ENCODE measurements at places on chromosomes 11 and 22.

DNA sequence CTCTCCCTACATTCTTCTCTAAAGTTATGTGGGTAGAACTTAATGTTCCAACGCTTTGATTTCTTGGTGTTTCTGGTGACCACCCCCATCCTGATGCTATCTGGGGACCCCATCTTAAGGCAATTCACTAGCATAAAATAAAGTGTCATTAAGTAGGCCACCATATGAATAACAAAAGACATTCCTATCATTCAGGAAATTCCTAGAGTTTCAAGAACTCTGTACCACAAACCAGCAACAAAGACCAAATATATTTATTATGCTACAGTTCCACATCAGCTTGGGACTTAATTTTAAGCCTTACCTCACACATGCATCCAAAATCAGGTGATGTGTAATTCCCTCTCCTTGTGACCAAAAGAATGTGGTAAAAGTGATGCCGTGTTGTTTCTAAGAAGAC is 254.6 kb upstream of the LRRC4C start:
- DNase-seq = no peak

DNA sequence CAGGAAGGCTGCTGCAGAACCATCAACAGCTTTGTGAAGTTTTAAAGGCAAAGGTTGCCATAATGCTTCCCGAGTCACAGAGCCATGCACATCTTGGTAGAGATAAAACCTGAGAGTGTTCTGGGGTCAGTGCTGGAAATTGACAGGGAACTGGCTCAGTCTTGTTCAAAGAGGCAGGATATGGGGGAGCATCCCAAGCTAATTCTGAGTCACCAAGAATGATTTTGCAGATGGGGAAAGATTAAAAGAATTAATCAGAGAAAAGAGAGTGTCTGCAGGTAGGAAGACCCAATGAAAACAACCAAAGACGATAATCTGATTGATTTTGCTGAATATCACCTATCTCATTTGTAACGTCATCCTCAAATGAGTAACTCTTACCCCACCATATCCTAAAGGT is 99.9 kb upstream of the CD44 start:
- no peak for DNase-seq

DNA sequence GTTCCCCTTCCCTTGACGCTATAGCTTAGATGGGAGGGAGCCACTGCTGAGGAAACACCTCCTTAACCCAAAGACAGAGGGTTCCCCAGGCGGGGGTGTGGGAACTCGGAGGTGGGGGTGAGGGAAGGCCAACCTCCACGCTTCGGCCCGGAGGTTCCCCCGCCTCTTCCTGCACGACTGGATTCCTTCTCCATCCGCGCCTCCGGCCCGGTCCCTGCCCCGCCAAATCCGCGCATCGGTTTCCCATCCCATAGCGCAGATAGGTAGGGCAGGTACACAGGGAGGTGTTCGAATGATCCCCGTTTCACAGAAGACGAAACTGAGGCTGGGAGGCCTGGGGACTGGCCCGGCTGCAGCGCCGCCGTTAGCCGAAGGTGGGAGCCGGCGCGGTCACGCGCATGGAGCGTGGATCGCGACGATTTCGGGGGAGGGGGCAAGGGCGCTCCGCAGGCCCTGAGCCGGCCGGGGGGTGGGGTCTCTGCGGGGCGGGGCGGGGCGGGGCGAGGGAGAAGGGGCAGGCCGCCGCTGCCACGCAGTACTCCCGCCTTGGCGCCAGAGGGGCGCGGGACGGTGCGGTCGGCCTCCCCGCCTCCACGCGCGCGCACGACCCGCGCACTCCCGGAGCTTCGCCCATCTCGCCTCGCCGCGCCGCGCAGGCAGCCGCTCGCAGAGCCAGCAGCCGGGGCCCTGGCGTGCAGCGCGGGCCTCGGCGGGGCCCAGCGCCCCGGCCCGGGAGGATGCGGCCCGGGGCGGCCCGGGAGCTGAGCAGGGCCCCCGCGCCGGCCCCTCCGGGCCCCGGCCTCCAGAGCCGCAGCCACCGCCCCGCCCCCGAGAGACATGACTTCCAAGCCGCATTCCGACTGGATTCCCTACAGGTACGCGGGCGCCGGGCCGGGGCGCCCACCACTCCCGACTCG is at the start of gene TUB:
Gene TUB, plus strand, starts transcription at position 538 of the 917 bp plus-strand sequence. Its CDS starts 300 bp downstream, at position 838.
- no peak for DNase-seq

DNA sequence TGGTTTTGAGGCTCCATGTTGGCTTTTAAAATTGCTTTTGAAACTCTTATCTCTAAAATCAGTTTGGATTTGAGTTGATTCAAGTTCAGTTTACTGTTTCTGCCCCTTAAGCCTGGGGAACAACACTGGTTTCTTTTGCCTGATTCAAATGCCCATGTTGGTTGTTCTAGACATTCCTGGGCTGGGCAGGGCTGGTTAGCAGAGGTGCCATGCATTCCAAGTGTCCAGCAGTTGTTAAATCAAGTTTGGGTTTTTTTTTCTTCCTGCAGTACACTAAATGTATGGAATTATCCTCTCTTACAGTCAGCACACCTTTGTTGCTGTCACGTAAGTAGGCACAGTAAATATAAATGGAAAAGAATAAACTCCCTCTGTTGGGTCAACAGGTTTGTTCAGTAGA is 67.2 kb upstream of the MTMR2 start:
- no peak for DNase-seq

Measured in CD4-positive, alpha-beta T cell treated with Interferon gamma for 1 hour (primary cell).